ENCODE measurements at places on chromosomes 3 and 15.

- no peak for DNase-seq
Measured at GRCh38 chr3:138027821-138028220, 17.9 kb downstream of the CLDN18 start.

- DNase-seq = no peak
Measured at GRCh38 chr3:48187579-48188265, 495 bp downstream of the CDC25A start.

DNA sequence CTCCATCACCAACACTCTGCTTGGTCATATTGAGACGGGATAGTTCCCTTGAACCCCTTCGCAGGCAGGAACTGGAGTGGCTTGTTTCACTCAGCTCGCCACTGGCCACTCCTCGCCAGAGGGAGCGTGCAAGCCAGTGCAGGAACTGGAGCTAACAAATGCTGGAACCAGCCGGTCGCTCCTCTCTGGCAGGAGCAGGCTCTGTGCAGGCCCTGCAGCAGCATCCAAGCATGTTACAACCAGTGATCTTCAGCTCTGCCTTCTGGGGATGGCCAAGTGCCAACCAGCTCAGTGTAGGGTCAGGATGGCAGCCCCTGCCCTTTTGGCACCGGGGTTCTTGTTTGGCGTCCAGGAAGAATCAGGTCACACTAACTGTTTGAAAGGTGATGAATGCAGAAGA, 329.0 kb upstream of the AZI2 start:
- DNase-seq = no peak

- DNase-seq = no peak
Measured at GRCh38 chr3:114519415-114519814, 225.6 kb downstream of the TIGIT start.

GRCh38 chr3:132659365-132660051, at the start of gene ACAD11:
ACAD11 (minus strand) TSS chr3:132659809; CDS start chr3:132659751, 58 bp downstream.
- DNase-seq = no peak

- no peak for DNase-seq
Measured at GRCh38 chr3:150098621-150099020, 127.9 kb upstream of the PFN2 start.

GRCh38 chr3:23776352-23776891, 29.3 kb upstream of the UBE2E1 start:
- no peak for DNase-seq

GRCh38 chr15:69577397-69577796, 124.8 kb downstream of the RPLP1 start:
- DNase-seq = no peak

DNA sequence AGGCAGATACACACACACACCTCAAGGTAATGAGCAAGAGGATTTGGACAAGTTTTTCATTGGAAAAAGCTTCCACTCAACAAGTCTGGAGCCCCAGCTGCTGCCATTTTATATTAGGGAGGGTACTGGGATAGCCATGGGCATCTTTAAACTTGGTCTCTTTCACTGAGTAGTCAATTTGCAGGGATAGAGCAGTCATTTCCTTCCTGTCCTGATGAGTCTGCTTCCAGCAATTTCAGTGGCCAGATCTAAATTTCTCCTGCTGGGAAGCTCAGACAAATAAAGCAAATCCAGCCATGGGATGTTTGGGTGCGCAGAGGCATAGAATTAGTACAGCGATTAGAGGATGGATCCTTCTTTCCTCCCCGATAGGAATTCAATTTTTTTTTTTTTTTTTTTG, 874 bp upstream of the ERC2 start:
- DNase-seq = no peak

GRCh38 chr3:20060974-20061685, 20.9 kb downstream of the KAT2B start:
- DNase-seq = no peak

- no peak for DNase-seq
Measured at GRCh38 chr15:45180201-45180600, 7.6 kb downstream of the SHF start.

DNA sequence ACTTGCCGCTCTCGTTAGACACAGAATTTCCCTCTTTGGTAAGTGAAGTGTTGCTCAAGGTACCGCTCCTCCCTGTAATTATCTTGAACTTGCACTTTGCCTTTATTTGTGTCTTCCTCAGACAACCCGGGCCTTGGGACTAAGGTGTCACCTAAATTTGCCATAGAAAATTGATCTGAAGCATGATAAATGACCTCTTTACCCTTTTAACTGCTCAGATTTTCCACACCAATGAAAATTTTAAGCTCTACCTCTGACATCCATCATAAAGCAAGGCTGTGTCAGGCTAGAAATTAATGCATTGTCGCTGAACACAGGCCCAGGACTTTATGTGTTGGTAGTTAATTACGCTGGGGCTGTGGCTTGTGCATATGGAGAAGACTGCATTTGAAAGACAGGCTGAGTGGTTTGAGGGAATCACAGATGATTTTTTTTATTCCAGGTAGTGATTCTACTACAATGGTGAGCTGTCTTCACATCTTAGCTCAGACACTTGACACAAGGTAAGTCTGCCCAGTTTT, 199.6 kb upstream of the CHRM5 start:
- DNase-seq = no peak

- no peak for DNase-seq
Measured at GRCh38 chr3:15845475-15845874, 47.7 kb upstream of the ANKRD28 start.

GRCh38 chr15:76169018-76169417, 109.2 kb downstream of the TMEM266 start:
- DNase-seq = no peak

- DNase-seq = no peak
Measured at GRCh38 chr15:25056484-25057425, 102.0 kb downstream of the SNRPN start.

GRCh38 chr15:42104095-42104891, 9.9 kb upstream of the PLA2G4D start:
- DNase-seq = no peak

GRCh38 chr3:87041191-87041590, 50.2 kb upstream of the VGLL3 start:
- no peak for DNase-seq

DNA sequence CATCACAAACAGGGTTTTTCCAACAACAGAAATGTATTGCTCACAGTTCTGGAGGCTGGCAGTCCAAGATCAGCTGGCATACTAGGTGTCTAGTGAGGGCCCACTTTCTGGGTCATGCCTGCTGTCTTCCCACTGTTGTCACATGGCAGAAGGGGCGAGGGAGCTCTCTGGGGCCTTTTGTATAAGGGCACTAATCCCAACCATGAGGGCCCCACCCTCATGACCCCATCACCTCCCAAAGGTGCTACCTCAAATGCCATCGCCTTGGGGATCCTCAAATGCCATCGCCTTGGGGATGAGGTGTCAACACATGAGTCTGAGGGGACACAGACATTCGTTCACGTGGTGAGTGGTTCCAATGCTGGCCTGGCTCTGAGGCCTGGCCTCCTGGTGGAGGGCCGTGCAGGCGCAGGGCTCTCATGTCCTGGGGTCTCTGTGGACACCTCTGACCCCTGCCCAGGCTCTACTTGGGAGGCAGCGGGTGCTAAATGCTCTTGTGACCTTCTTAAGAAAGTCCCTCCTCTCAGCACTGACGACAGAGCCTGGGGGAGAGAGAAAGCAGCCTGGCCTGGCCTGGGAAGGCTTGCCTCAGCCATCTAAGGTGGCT, 16.8 kb downstream of the NUP210 start:
- no peak for DNase-seq

- DNase-seq = no peak
Measured at GRCh38 chr3:25901796-25902195, 111.9 kb downstream of the OXSM start.

- DNase-seq = no peak
Measured at GRCh38 chr15:68370768-68371151, 61.2 kb downstream of the ITGA11 start.

- no peak for DNase-seq
Measured at GRCh38 chr15:29518442-29518841, 248.8 kb upstream of the NSMCE3 start.

DNA sequence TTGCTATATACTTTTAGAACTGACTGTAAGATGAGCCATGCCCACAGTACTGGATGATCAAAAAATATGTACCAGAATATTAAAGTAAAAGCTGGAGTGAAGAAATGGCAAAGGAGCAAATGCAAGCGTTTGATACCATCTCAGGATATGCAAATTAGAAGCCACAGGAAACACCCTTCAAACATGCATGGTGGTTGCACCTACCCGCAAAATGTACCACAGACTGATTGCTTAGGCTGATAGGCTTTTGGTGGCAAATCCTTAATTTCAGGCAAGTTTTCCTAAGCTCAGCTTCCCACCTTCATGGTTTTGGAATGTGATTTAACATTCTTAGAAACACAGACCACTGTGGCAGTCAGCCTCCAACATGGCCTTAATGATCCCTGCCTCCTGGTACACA, 149.0 kb downstream of the PDZRN3 start:
- DNase-seq = no peak

GRCh38 chr3:5126586-5126985, 4.5 kb downstream of the ARL8B start:
- no peak for DNase-seq

- DNase-seq = no peak
Measured at GRCh38 chr15:63905558-63906265, 72.0 kb upstream of the HERC1 start.

DNA sequence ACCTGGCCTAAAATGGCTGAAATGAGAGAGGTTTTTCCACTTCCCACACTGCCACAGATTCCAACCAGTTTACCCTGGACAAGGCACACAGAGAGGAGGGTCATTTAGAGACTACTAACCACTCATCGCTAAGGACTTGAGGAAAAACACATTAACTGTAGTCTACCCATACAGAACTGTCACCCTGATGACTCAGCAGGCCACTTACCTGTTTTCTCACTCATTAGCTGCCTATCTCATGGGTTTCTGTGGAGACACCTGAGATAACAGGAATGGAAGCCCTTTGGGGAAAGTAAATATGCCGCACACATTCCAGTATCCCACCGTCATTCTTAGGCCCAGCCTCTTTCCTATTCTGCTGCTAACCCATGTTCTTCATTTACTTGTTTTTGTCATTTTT, 50.0 kb downstream of the ABCC5 start:
- no peak for DNase-seq

DNA sequence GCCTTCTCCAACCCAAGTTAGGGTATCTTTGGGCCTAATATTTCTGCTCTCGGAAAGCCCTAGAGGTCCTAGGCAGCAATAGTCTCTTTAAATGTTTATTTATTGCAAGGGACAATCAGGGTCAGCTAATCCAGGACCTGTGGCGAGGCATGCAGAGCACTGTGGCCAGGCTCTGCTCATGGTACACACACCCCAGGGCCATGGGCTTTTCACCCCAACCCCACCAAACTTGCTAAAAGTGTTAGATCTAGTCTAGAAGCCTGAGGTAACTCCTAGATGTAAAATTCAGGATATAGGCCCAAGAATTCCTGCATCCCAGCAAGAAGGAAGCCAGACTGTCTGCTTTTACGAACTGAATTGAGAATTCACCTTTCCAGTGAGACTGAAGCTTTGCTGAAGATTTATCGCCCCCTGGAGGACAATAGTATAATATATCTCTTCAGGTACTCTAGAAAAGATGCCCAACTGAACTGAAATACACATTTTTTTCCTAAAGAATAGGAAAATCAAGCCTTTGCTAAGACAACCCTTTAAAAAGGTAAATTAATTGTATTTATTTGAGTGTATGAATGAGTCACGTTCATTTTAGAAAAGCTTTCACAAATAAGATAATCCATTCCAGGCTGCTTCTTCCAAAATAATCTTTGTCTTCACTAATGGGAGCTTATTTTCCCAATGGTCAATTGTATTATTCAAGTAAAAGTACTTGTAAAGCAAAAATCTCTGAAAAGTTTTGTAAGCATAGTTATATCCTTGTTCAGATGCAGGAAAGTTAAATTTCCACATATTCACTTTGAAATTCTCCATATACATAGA, 89.8 kb downstream of the LRRC3B start:
- no peak for DNase-seq

GRCh38 chr15:61856295-61856694, 204.0 kb downstream of the VPS13C start:
- DNase-seq = no peak

DNA sequence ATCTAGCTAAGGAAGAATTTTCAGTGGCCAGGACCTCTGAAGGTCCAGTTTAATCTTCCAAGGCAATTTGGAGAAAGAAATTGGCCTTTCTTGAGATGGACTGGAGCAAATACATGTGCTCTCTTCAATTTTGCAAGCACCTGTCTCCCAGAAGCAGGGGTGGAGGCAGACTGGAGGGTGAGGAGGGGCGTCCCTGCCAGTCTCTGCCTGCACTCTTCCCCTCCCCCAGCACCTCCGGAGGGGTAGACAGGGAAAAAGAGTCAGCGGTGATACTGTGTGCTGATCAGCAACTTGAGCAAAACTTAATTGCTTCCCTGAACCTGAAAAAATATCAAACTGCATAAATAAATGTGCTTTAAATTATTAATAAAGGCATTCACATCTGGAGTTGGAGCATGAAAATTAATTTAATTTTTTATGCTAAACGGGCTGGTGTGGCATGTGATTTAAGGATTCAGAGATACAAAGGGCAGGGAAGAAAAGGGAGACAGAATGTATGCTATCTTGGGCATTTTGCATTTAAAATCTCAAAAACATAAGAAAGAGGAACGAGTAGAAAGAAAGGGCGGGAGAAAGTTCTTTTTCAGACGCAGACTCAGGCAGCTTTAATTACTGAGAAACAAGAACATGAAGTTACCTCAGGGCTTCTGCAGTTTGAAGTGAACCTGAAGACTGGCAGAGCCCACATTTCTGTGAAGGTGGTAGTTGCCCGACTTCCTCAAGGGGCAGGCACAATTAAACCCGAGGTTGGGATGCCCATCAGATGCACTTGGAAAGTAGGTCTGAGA, 319.7 kb downstream of the UACA start:
- DNase-seq = no peak

DNA sequence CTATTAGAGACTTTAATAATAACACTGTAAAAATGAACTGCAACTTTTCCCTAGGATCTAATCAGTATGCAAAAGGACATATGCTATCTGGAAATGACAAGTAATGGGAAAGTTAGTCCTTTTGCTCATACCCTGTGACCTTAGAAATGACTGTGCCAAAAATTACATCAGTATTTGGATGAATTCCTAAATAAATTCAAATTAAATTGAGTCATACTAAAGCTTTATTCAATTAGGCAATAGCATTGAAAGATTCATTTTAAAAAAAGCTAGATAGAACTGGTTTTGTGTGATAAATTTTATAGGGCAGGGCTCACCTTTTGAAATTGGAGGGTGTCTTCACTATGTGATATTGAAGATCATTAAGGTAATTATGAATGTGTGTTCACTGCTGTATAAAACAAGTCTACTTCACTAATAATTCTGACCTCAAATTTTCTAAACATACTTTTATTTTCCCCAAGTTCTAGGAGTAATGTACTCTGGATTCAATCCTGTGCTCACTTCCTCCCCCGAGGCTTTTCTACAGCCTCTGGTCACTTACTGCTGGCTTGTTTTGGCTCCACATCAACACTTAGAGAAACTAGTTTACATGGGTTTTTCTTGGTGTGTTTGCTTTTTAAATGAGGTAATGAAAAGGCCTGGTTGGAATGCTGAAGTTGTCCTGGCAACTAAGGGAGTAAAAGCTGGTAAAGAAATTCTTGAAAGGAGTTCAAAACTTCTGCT, 44.4 kb upstream of the SPTSSB start:
- no peak for DNase-seq

- DNase-seq = no peak
Measured at GRCh38 chr3:145648396-145648795, 512.6 kb downstream of the PLOD2 start.

- DNase-seq = no peak
Measured at GRCh38 chr3:49123687-49124086, 3.1 kb upstream of the USP19 start.
